Astrocyte of the cerebellum (primary cell): ENCODE measurements at places on chromosomes 7 and 10.

DNA sequence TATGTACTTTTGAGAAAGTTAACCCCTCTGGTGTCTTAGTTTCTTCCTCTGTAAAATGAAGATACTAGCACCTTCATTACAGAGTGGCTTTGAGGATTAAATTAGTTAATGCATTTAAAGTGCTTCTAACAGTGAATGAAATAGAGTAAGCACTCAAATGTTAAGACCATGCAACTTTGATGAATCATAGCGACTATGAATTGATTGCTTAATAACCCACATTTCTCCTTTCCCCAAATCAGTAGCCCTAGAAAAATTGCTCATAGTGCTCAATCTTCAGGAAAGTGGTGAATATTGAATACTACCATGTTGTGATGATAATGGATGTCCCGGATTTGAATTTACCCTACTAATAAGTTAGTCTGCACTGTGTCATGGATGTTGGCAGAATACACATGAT is 48.1 kb downstream of the CD36 start:
- DNase-seq = no peak

- DNase-seq = peak; percentile 85
These were observed 78.1 kb upstream of the RHEB start for GRCh38 chr7:151597541-151598444.

DNA sequence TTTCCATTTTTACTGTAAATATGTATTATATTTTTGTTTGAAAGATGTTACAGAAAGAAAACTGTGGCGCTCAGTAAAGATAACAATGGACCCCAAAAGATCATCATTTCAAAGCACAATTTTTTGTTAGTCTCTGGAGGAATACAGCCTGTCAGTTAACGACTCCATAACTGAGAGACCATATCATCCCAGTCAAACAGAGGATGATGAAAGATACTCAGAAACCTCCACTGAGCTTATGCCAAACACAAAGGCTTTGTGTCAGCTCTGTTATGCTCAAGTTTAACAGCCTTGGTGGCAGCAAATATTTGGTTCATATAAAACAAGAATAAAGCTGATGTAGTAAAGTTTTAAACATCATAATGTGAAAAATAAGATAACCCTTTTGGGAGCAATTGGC is 345.1 kb downstream of the NXPH1 start:
- DNase-seq = no peak

DNA sequence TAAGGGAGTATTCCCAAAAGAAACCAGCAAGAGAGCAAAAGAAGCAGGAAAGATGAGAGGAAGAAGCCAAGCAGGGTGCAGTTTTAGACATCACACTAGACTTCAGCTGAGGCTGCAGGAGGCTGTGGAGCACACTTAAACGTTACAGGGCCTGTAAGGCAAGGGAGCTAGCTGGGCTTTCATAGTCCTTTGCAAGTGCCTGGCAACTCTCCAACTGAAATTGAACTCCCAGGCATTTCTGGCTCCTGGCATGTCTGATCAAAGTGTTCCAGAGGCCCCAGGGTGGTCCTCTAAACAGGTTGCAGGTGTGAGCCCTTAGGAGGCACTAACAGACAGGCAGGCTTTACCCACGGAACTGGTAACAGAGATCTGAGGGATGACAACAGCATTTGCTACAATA is 750.2 kb downstream of the XPNPEP1 start:
- no peak for DNase-seq

DNA sequence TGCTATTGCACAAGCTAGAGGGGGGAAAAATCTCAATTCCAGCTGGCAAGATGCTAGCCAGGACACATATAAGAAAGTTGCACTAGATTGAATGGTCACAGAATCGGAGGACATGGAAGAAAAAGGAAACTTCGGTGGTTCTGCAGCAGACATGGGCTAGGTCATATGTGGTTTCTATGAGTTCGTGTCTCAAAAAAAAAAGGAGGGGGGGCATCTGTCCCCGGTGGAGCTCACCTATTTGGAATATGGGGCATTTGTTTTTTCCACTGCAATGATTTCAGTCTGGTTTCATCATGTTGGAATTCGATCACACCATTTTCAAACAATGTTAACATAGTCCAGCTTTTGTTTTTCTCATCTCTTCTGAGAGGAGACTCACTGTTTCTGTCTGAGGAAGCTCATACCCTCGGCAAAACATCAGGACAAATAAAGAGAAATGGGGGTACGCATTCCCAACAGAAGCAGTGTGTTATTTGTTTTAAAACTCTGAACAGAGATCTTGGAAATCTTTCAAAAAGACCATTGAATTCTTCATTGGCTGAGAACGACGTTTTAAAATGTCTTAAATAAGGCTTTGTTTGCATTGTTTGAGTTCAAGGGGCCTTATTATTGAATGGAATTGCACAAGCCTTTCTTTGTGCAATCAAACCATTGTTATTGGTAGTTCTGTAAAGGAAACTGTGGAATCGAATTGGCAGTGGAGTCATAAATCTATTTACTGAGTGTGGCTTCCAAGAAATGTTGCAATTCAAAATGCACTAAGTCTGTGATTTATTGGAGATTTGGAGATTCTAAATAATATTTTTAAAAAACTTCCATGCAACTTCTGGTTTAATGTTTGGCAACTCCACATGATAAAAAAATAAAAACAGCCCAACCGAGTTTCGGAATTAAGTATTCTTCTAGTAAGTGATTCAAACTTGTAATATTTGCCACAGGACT is 173.2 kb downstream of the RTKN2 start:
- DNase-seq = peak; percentile 48

DNA sequence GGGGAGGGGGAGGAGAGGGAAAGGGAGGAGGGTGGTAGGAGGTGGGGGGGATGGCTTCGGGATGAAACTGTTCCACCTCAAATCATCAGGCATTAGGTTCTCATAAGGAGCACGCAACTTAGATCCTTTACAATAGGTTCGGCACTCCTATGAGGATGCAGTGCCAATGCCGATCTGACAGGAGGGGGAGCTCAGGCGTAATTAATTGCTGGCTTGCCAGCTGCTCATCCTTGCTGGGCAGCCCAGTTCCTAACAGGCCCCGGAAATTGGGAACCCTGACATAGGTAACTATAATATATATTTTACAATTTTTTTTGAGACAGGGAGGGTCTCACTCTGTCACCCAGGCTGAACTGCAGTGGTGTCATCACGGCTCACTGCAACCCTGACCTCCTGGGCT is 118.8 kb upstream of the SFMBT2 start:
- DNase-seq = no peak

- DNase-seq = no peak
These were observed 275.3 kb upstream of the MKLN1 start for GRCh38 chr7:131052285-131052904.

- DNase-seq = no peak
These were observed 27.1 kb downstream of the LRRC20 start for GRCh38 chr10:70355051-70356021.

DNA sequence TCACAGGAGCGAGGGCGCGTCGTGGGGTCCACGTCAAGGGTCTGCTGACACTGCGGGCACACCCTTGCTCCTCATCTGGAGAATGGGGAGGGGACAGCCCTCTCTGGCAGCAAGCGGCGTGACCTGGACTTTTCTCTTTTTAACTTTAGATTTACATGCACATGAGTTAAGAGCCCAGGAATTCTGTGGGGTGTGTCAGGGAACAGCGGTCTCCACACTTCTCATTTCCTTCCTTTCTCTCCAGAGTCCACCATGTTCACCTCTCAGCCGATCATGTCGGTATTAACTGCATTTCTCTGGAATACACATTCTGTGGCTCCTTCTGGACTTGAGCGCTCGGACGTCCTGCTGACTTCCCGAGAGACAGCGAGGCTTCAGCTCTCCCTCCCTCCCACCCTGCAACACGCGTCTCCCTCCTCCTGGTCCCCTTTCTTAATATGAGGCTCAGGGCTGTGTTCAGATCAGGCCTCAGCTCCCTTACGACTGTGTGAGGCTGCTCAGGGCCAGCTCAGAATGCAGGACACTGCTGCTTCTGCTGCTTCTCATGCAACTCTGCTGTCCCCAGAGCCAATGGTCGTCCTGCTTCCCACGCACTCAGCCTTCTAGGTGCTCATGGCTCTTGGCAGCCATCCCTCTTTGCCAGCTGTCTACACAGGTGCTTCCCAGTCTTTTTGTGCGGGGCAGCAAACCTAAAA is 261.3 kb downstream of the ELFN1 start:
- no peak for DNase-seq

DNA sequence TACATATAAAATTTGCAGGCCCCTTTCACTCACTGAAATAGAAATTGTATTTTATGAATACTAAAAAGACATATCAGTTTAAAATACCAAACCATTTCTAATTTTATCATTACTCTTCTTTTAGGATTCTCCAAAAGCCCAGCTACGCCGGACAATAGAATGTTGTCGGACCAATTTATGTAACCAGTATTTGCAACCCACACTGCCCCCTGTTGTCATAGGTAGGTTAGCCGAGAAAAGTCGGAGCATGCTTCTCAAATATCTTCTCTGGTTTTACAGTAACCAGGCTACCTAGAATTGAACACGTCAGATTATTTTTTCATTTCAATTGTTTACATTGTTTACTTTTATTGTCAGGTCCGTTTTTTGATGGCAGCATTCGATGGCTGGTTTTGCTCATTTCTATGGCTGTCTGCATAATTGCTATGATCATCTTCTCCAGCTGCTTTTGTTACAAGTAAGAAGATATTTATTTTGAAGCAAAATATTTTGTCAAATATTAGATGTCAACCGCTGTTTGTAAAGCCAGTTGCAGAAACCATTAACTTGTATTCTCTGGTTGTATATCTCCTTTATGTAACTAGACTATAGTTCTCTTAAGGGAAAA is 57.6 kb downstream of the MMRN2 start:
- DNase-seq = peak; percentile 67

- DNase-seq = no peak
These were observed 1.2 kb downstream of the KLF6 start for GRCh38 chr10:3783682-3784432.

- no peak for DNase-seq
These were observed 48.7 kb downstream of the IKZF1 start for GRCh38 chr7:50353201-50353600.

DNA sequence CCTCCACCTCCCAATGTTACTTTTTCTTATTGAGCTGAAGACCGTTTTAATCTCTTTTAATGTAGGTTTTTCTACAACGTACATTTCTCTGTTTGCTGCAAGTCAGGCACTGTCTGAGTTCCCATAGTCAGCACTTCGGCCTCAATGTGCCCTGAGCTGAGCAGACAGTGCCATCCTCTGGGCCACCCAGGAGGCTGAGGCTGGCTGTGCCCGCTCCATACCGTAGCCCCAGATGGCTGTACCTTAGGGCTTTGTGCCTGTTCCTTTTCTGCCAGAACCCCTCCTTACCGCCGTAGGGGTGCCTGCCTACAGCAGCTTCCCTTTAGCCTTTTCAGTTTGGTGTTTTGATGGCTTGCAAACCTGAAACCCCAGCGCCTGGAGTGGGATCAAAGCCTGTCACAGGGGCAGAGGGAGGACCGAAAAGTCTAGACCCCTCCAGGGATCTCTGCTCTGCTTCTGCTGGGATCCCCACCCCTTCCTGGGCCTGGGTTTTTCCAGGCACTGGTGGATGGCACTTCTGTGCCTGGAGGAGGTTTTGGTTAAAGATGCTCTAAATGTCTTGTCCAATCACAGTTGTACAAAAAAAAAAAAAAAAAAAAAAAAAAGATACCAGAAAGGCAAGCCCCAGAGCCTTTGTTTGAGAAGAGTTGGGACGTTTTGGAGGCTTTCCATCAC is 9.0 kb downstream of the AGAP3 start:
- no peak for DNase-seq

- DNase-seq = no peak
These were observed 74.2 kb downstream of the MINPP1 start for GRCh38 chr10:87578842-87579401.

DNA sequence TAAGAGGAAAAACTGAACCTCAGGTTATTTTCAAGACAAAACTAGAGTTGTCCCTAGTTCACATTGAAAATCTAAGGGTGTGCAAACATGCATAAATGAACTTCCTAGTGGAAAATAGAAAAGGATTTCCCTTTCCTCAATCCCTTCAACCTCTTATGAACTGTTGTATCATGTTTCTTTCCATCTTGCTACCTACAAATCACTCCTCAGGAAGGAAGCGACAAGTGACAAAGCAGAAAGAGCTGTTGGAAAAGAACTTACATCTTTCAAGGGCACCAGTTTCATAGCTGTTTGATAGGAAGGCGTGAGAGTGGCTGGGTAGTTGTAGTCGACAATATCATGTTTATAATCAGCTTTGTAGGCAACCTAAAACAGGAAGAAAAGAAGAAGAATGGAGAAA is 23.9 kb downstream of the NRAP start:
- no peak for DNase-seq

GRCh38 chr7:157464111-157464970 is 127.5 kb downstream of the DNAJB6 start:
- no peak for DNase-seq

DNA sequence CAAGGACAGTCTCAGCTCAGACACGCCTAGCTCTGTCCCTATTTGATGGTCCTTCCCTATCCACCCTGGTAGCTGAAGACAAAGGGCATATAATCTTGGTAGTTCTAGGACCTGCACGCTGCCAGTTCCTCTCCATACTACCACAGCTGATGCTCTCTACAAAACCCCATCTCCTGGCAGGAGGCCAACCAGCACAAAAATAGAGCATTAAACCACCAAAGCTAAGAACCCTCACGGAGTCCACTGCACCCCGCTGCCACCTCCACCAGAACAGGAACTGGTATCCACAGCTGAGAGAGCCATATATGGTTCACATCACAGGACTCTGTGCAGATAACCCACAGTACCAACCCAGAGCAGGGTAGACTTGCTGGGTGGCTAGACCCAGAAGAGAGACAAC is 299.4 kb downstream of the LRRTM3 start:
- no peak for DNase-seq

DNA sequence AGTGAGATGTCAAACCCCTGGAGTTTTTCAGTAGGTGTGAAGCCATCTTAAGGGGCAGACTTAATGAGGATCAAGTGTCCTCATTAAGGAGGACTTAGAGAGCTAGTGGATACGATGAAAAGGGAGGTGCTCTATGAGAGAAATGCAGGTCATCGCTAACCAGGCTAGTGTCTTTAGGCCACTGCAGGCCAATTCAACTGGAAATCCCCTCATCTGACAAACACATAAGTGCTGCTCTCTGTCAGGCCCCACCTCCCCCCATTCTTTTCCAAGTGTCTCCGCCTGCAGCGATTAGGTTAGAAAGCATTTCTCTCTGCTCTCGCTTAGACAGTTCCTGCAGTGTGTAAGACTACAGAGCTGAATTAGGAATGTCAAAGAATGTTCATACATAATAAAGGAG is 33.7 kb downstream of the RBM28 start:
- DNase-seq = no peak

GRCh38 chr7:29605671-29606070 is 42.0 kb downstream of the PRR15 start:
- no peak for DNase-seq

- no peak for DNase-seq
These were observed 308.8 kb upstream of the PHYHIPL start for GRCh38 chr10:58867683-58868082.
